Neural crest cell (in vitro differentiated cells): ENCODE measurements at places on chromosomes 11 and 22.

- DNase-seq = no peak
Observed at GRCh38 chr11:45948356-45948755, 25.9 kb downstream of the LARGE2 start.

GRCh38 chr11:19766206-19766605 lies 53.6 kb downstream of the NAV2 start:
- DNase-seq = no peak

- no peak for DNase-seq
Observed at GRCh38 chr22:25447067-25447685, 117.3 kb upstream of the GRK3 start.

GRCh38 chr11:33894398-33894746 lies 2.5 kb upstream of the LMO2 start:
- DNase-seq = no peak

DNA sequence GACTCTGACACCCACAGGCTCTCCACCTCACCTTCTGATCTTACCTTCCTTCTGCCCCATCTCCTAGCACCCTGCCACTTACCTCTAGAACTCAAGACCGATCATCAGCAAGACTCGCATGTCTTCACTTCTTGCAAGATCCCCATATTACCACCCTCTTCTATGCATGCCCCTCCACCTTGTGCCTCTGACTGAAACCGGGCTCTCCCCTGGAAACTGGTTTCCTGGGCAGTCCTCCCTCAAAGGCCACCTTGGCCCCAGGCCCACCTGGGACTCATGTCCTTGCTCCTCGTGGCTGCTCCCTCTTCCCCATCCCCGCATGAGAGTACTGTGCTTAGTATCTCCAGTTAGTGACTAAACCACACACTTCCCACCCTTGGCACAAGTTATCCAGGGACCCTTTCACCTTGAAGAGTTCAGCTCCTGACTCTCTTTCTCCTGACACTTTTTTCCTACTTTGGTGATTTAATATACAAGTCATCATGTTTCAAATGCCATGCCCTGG lies 136.7 kb downstream of the SPATA19 start:
- DNase-seq = no peak

- no peak for DNase-seq
Observed at GRCh38 chr11:65898656-65899355, 1.4 kb downstream of the FOSL1 start.

DNA sequence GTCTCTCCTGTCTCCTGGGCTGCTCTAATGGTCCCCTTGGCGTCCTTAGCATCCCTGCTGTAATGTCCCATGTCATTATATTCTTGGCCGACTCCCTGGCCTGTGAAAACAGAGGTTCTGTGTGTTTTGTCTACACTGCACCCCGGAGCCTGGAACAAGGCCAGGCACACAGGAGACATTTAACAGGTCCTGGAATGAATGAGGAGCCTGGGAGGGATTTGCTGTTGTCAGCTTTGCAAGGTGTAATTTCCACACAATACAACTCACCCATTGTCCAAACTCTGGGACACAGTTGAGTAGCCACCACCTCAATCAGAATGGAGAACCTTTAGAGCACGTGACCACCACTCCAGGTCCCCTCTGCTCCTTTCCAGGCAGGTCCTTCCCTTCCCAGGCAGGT lies 14.9 kb upstream of the PDGFB start:
- DNase-seq = no peak

DNA sequence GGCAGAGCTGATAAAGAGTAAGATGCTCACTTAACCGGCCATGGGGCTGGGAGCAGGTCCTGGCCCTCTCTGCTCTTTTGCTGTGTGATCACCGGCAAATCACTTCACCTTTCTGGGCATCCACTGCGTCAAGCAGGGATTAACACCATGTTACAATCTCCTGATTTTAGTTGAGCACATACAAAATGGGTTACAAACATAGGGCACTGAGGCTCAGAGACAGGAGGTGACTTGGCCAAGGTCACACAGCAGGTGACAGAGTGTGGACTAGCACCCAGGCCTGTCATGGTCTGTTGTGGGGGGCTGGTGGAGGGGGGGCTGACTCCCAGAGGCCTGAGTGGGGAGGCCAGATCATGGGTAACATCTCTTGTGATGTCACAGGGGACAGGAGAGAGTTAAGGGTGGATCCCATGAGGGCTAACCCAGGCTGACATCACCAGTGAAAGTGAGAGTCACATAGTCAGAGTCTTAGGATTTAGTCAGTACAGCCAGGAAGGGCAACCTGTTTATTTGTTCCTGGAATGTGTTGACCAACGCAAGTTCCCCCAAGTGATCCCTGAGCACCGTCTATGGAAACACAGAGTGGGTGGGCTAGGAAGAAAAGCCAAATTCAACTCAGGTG lies 27.8 kb downstream of the GDPD5 start:
- DNase-seq = no peak

- DNase-seq = no peak
Observed at GRCh38 chr22:20169253-20169822, 18.5 kb upstream of the CCDC188 start.

DNA sequence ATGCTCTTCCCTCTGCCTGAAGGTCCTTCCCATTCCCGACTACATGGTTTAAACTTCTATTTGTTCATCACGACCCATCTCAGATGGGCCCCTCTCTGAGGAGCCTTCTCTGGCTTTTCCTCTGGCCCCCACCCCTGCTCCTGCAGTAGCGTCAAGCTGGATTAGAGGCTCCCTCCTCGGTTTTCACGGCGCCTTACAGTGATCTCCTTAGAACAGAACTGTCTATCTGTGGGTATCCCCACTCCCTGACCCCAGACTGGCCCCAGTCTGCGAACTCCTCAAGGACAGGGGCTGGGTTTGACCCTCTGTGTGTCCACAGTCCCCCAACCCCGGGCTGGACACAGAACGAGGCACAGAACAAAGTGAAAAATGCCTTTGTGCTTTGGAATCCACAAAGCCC lies 2.8 kb downstream of the PLEKHB1 start:
- no peak for DNase-seq

DNA sequence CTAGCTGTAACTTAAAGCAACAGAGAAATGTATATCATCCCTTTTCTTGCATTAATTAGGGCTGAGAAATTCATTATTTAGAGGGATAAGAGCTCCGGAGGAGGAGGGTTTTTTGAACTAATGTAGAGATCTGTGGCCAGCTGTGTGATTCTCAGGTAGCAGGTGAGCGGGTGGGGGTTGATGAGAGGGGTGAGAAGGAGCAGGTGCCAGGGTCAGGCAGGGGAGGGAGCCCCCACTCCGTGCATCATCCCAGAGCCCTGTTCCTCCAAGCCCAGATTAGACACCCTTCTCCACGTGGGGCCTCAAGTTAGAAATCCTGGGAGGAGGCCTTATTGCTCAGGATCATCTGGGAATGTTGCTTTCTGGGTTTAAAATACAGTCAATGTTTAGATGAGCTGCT lies 24.9 kb downstream of the ZBTB16 start:
- DNase-seq = no peak

- DNase-seq = no peak
Observed at GRCh38 chr11:123194337-123195187, 486 bp downstream of the CLMP start.

- peak; percentile 46 for DNase-seq
Observed at GRCh38 chr11:20000351-20001134, 159.7 kb downstream of the DBX1 start.

GRCh38 chr11:86486261-86487030 lies 111.8 kb downstream of the CCDC81 start:
- no peak for DNase-seq

- DNase-seq = no peak
Observed at GRCh38 chr22:47659467-47660223, 897.2 kb downstream of the TBC1D22A start.

DNA sequence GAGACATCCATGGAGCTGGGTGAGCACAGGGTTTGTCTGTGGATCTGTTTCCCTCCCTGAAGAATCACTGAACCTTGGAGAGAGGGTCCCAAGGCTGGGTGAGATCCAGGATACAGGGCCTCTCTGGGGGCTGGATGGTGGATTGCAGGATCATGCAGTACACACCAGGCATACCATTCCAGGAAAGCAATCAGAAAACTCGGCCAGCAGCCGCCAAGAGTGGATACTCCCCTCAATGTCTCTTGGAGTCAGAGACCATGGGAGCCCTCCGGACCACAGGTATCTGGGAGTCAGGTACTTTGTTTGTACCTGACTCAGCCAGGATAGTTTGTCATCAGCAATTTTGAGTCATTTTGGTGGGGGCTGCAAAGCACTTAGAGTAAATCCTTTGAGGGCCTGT lies 14.6 kb upstream of the SYT13 start:
- no peak for DNase-seq

DNA sequence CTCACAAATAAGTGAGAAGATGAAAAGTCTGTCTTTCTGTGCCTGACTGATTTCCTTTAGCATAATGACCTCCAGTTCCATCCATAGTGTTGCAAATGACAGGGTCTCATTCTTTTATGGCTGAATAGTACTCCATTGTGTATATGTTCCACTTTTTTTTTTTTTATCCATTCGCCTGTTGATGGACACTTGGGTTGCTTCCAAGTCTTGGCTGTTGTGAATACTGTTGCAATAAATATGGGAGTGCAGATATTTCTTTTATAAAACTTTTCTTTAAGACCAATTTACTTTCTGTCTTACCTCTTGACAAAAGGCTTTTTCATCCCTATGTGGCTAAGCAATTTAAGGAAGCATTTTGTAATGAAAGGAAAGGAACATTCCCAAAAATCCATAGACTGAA lies 104.6 kb downstream of the MUC15 start:
- DNase-seq = no peak

GRCh38 chr11:77287136-77287535 lies 14.3 kb downstream of the GDPD4 start:
- no peak for DNase-seq

DNA sequence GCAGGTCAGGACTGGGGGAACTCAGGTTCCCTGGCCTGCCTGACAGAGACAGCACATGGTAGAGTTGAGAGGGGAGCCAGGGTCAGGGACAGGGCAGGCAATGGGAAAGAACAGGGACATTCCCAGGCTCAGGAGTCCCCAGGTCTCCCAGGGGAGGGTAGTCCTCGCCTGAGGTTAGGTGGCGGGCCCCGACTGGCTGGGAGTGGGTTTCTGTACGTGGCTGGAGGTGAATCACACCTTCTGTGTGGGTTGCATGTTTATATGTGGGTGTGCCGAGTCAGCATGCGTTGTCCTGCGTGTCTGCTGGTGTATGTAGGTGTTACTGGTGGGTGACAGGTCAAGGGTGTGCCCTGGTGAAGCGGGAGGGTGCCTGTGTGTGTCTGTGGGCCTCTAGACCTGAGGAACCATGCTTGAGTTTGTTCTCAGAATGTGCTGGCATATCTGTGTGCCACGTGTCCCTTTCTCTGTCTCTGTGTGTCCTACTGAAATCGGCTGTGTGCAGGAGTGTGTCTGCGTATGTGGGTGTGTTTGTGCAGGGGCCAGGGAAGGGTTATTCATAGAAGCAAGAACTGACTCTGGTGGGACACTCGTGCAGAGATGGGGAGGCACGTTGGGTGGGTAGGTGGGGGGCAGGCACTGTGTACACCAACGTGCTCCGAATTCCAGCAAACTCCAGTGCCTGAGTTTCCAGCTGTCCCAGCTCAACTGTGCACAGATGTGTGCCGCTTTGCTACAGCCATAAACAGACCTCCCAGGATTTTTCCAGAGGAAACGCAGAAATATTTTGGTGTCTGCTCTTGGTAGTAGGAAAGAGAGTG lies 23.8 kb upstream of the OAF start:
- no peak for DNase-seq

- no peak for DNase-seq
Observed at GRCh38 chr11:12445001-12445400, 67.6 kb downstream of the PARVA start.

DNA sequence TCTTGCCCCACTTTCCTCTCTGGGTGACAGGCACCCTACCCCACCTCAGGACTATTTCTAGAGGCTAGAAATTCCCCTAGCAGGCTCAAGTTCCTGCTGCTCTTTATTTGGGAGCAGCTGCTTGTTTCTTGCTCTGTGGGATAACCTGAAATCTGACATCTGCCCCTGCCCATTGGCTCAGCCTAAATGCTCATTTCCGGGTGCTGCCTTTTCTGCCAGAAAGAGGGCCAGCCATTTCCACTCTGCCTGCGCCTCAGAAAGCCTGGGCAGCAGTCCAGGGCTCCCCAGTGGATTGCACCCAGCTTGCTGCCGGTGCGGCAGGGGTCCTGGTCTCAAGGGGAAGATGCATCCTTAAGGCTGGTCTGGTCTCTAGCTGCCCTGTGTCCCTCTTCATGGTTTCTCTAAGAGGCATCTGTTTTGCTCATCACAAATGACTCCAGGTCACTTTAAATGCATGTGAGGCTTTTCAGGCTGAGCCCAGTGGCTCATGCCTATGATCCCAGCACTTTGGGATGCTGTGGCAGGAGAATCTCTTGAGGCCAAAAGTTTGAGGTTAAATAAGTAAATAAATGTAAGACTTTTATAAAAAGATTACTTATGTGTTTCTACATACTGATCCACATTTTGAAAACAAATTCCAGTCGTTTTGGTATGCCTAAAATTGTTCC lies 10.3 kb upstream of the PNPLA5 start:
- no peak for DNase-seq

GRCh38 chr11:20022363-20023081 lies 137.8 kb downstream of the DBX1 start:
- DNase-seq = peak; percentile 25

GRCh38 chr11:102464859-102465500 lies 12.4 kb upstream of the TMEM123 start:
- DNase-seq = no peak

DNA sequence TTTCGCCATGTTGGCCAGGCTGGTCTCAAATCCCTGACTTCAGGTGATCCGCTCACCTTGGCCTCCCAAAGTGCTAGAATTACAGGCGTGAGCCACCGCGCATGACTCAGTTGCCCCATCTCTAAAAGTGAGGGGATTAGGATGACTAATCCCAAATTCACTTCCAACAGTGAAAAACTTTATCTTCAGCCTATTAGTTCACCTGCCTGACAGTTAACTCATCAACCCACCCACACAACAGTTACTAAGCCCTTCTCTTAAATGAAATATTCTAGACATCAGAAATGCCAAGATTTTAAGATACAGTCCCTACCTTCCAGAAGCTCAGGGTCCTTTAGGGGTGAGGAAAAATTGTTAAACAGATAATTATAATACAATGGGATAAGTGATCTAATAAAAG lies 2.0 kb upstream of the ANKRD42 start:
- DNase-seq = no peak

GRCh38 chr11:34890812-34891211 lies 25.4 kb downstream of the APIP start:
- DNase-seq = no peak

DNA sequence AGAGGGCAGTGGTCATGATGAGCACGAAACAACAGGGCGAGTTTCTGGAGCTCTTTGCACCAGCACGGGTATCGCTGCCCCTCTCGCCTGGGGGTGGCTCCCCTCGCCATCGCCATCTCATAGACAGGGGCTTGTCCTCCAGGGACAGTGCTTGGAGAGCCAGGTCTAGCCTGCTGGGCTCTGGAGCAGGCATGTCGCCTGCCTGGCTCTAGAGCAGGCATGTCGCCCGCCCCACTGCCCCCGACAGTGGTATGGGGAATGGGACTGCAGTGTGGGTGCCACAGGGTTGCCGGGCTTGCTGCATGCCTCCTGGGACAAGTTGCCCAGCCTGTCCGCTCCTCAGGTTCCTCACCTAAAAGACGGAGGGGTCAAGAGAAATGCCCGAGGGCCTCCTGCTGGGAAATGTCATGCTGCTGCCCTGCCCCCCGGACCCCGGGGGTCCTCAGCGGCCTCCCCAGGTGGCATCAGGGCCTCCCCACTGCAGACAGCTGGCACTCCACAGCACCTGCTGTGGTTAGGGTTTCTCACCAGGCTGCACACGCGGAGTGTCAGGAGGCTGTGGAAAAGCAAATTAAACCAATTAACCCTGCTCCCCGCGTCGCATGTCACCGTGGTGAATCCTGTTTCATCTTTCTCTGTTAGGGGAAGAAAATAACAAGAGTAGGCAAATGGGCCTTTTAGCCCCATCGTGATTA lies 403.0 kb downstream of the TBC1D22A start:
- no peak for DNase-seq

- no peak for DNase-seq
Observed at GRCh38 chr22:18078329-18079041, 695 bp downstream of the PEX26 start.
